Activated CD4-positive, alpha-beta T cell treated with anti-CD3 and anti-CD28 coated beads, Interleukin-2, Interleukin-4, amounts not matched to agents 100 ng/mL and 50 ng/mL, durations not matched to agents 16 hours and 8 hours (primary cell): ENCODE measurements at places on chromosomes 16 and 17.

GRCh38 chr17:3019761-3020160 lies 43.6 kb downstream of the OR1D5 start:
- no peak for DNase-seq

DNA sequence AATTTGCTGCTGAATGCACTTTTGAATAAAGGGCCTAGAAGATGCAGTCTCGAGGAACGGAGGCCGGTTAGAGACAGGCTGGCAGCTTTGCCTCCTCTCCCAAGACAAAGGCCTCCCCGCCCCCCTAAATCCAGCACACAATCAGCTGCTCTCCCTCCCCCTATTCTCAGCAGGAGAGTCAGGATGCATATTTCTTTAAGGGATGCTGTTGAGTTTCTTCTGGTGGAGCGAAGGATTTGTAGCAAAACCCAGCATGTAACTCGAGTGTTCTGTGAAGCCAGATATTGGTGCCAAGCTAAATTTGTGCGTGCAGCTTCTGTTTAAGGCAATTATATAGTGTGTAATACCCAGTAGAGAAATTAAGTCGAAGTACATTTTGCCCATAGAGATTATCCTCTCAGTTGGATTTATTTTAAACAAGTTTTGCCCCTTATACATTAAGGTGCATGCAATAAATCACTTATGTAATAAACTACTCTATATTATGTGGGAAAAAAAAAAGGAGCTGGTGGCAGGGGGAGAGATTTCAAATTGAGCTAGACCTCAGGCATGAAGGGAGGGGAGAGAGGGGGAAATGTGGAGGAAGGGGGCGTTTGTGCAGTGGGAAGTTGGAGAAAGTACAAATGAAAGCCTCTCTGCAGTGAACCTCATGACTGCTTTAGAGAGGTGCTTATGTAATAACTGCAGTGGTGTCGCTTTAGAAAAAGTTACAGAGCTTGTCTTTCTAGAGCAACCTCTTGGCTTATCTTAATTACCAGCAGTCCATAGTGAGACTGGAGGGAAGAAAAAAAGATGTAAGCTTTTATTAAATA lies 599.2 kb downstream of the MAF start:
- DNase-seq: no peak

DNA sequence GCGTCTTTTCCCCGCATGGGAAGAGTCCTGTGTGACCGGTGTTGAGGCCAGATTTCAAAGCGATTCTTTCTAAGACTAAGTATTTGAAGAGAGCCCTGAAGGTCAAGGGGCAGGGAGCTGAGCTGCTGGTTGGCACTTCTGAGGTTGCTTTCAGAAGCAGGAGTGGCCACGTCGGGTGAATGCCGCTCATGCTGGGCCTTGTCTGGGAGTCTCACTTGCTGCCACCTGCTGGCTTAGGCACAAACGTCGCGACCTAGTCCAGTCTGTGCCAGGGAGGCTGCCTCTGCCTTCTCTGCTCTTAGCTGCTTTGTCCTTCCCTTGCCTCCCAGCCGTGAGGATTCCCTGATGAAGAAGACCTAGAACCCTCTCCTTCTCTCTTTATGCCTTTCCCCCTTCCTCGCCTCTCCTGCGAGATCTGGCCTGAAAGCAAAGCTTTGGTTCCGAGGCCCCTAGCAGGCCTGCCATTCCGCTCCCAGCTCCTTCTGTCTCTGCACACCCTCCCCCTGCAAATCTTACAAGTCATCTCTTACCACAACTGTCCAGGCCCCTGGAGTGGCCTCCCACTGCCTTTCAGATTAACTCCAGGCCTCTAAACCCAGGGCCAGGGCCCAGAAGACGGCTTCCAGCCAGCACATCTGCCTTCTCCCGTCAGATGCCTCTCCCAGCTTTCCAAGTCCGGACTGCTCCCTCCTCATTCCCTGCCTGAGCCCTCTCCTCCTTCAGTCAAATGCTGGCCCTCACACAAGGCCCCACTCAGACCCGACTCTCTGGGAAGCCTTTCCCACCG lies 11.4 kb downstream of the CTNS start:
- DNase-seq: peak; percentile 55

DNA sequence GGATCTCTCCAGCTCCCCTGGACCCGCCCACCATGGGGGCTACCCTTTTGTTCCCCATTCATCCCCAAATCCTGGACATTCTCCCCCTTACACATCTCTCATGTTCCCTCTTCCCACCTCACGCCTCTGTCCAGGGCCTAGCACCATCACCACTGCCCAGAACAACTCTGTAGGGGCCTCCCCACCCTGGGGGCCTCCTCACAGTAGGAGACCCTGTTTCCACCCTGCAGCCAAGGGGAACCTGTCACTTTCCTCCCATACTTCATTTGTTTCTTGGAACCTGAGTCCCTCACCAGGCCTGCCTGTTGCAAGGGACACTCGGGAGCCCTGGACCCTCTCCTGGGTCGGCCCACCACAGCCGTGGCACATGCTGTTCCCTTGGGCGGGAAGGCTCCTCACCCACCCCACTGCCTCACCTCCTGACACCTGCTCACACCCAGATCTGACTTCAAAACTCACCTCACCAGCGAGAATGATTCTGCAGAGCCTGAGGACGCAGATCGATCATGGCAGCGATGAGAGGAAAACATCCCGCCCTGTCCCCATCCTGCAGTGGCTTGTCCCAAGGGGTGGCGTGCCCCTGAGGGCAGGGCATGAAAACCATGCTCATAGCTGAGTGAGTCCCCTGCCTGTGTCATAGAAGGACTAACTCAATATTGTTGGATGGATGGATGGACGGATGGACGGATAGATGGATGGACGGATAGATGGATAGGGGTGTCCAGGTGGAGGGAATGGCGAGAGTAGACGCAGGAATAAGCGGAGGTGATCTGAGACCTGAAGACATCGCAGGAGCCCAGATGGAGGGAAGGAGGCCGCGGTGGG lies 6.8 kb upstream of the RASD1 start:
- no peak for DNase-seq

GRCh38 chr16:64287655-64288528 lies 834.0 kb downstream of the CDH11 start:
- DNase-seq: no peak

GRCh38 chr17:81084680-81085419 lies 49.9 kb downstream of the BAIAP2 start:
- DNase-seq: no peak

GRCh38 chr16:11024333-11025053 lies 80.1 kb downstream of the CLEC16A start:
- no peak for DNase-seq

GRCh38 chr16:6643080-6643686 lies 689.5 kb upstream of the RBFOX1 start:
- DNase-seq: peak; percentile 64

- DNase-seq: no peak
Measured at GRCh38 chr17:79047923-79048825, 24.2 kb downstream of the C1QTNF1 start.

DNA sequence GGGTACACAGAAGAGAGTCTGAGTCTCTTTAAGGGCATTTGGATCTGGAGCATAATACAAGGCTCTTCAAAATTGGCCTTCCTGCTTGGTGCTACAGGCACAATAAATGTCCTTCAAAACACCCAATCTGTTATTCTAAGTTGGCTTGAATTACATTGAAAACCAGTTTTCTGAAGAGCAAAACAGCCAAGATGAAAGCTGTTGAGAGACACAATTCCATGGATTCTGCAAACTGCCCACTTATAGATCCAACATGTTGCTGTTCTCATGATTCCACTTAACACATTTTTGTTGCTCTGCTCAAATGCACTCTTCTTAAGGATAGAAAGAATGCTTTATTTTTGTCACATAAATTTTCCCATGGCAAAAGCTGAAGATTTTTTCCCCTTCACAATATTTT lies 525.9 kb upstream of the CDH8 start:
- DNase-seq: no peak

DNA sequence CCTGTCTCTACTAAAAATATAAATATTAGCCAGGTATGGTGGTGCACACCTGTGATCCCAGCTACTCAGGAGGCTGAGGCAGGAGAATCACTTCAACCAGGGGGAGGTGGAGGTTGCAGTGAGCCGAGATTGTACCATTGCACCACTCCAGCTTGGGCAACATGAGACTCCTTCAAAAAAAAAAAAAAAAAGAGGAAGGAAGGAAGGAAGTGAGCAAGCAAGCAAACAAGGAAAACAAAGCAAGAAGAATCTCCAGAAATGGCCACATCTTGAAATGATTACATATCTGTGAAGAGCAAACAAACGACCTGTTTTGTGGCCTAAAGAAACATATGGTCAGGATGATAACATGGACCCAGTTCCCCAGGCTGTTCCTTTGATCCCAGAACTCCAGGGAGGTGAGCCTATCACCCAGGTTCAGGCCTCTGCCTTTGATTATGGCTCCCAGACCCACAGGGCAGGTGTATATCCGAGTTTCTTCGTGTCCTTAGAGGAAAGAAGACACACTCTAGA lies 8.9 kb downstream of the ACOX1 start:
- DNase-seq: no peak

DNA sequence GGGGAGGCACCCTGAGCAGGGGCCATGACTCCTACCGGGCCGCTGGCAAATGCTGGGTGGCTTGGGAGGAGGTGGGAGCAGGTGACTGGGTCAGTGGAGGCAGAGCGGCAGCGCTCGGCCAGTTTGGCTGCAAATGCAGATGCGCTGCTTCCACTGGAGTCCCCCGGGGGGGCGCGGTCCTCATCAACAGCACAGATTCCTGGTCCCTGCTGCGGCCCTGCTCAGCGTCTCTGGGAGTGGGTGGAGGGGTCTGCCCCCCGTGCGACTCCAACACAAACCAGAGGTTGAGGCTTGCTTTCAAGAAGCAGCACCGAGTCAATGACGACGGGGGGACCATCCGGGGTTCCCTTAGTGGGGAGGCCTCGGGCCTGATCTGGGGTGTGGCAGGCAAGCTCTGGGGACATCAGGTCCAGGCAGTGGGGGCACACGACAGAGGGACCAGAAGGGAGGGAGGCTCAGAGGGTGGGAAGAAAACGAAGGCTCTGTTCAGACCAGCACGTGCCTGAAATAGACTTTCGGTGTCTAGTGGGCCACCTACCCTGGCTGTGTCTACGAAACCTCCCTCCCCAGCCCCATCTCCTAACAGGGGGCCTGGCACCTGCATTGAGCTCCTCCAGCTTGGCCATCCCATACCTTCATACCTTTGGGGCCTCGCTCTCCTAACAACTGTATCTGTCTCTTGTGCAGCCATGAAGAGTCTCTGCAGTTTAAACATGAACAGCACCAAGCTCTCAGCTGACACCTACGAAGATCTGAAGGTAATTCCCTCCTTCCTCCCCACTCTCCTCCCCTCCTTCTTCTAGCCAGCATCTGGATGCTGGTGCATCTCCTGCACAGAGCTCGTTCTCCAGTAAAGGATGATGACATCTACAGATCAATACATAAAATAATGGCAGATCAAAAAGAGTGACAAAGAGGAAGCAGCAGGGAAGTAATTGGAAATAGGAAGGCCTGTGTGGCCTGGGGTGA lies 72.5 kb upstream of the PLCG2 start:
- DNase-seq: no peak

- no peak for DNase-seq
Measured at GRCh38 chr17:4735876-4736651, 3.6 kb upstream of the ZMYND15 start.

DNA sequence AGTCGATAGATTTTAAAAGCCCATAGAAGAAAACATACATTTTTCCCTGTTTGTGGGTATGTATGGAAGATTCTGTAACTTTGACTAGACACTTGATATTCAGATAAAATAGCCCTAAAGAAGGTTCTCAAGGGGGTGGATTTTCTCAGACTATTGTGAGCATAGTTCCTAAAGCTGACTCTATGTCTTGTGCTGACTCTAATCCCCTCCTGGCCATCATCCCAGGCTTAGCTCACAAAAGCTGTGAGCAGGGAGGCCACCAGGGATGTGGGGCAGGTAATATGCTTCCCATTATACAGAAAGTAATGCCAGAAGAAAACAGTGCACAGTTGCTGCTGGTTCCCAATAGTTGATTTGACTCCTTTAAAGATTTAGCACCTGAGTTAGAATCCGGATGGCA lies 32.0 kb downstream of the CDH13 start:
- no peak for DNase-seq

GRCh38 chr17:78057113-78057740 lies 71.3 kb downstream of the TMC6 start:
- no peak for DNase-seq

DNA sequence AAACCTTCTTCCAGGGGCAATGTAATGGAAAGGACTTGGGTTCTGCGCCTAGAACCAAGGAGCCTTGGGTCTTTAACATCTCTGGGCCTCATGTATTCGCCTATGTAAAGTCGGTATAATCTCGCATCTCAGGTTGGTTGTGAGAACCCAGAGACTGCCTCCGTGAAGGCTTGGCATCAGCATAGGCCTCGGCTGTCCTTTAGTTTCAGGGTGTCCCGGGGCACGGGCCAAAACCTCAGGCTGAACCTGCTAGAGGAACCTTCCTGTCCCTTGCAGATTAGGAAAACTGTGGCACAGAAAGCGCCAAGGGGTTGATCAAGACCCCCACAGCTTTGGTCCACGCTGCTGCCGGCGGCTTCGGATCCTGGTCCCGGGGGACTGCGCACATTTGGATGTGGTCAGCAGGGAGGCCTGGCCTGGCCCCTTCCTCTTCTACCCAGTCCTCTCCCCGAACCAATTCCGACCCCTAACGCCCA lies 772 bp upstream of the PHAF1 start:
- no peak for DNase-seq

- DNase-seq: no peak
Measured at GRCh38 chr16:57540387-57540786, 2.1 kb upstream of the ADGRG5 start.

DNA sequence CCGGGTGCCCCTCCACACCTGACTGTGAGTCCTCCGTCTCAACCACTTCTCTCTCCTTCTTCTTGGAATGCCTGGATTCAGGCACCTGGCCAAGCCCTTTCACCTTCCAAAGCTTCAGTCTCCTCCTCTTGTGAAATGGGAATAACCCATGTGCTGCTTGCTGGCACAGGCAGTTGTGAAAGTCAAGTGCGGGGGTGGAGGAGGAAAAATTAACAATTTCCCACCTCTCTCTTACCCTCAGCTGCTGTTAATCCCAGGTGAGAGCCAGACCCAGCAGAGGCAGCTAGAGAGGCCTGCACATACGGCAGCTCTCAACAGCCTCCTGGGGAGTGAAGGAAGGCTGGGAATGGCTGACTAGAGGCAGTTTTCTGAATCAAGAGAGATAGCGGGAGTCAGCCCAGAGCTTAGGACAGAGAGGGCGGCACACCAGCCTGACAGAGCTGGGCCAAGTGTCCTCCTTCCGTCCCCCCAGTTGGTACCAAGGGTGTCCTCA lies 77.9 kb upstream of the LGALS9 start:
- DNase-seq: no peak

DNA sequence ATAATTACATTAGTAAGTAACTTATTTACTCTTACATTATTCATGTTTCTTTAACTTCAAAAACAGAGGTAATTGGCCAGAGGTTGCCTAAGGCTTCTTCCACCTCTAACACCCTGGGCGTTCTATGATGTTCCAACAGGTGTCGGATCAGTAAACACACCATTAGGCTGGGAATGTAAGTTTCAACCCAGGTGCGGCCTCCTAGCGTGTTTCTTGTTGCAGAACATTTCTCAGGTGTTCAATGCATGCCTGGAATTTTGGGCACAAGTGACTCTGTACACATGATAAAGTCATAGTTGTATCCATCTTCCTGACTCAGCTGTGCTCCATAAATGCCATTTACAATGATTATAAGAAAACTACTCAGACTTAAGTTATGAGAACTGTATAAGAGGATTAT lies 1.0 kb downstream of the KRTAP2-2 start:
- no peak for DNase-seq

GRCh38 chr17:74750327-74751069 lies 2.1 kb downstream of the NHERF1 start:
- DNase-seq: no peak
